ENCODE measurements at places on chromosomes 7 and 10. TPM values are rescaled to one million over a fixed set of nuclear protein-coding genes. Genes with fewer than 3 reads are reported as not detected.
A peak's percentile ranks its signal among the peaks of the same experiment; 100 is the strongest.

TMUB1 gene
- 143 TPM for total RNA-seq

GRCh38 chr10:97462309-97462708 is 16.3 kb downstream of the ZDHHC16 start:
- no peak for DNase-seq
- H3K36me3 ChIP-seq = peaks cover 90% of the 10 kb centered on the region
- no peaks in the 10 kb centered on the region for H3K27me3 ChIP-seq
- no peak overlapping the region for H3K27ac ChIP-seq
- no peaks in the 10 kb centered on the region for H3K4me1 ChIP-seq

DNA sequence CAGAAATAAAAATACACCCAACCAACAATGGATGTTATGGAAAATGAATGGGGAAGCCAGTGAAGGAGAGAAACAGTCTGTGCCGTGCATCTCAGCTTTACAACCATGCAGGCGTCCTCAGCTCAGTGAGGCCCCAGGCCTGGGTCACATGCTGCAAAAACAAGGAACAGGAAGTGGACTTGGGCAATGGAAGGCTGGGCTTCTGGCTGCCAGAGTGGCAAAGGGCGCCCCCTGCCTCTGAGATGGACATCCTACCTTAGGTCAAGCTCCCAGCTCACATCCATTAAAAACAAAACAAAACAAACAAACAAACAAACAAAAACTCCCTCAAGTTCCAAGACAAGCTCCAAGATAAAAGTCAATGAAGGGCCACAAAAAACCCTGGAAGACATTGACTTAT is 54.7 kb upstream of the AFAP1L2 start:
- no peak overlapping the region for H3K27ac ChIP-seq
- no peak overlapping the region for H3K4me3 ChIP-seq

DNA sequence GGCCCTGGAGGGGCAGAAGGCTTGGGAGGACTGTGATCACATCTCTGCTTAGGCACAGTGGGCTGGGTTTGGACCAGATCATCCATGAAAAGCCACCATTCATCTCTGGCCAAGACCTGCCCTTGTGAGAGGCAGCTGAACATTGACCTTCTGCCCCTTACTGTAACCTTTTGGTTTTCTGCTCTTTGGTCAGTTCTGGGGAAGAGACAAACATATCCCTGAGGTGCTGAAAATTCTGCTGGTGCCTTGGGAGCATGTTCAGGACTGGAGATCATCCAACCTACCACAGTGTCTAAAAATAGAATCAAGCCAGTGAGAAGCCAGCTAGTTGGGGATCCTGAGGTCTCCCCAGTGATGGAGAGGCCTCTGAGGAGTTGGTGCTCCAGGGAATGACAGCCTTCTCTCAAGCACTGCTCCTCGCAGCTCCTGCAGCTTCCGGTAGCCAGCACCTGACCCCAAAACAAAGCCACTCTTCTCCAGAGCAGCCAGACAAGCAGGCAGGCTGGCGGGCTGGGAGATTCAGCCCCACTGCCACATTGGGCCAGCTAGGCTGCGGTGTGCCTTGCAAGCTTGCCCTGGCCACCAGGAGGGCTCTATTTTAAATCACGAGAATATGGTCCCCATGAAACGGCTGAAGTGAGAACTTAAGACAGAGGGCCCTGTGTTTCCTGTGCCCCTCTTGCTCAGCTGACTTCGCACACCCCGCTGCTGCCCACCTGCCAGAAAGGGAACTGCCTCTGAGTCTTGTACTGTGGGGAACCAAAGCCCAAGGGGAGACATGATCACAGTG is 37.8 kb upstream of the UBE2H start:
- no peak overlapping the region for H3K27ac ChIP-seq
- H3K36me3 ChIP-seq = no peaks in the 10 kb centered on the region
- no peaks in the 10 kb centered on the region for H3K27me3 ChIP-seq
- no peak overlapping the region for H3K4me3 ChIP-seq
- peaks cover 6% of the 10 kb centered on the region for H3K4me1 ChIP-seq
- no peak for DNase-seq

- H3K4me3 ChIP-seq = no peak overlapping the region
- no peaks in the 10 kb centered on the region for H3K27me3 ChIP-seq
- H3K4me1 ChIP-seq = no peaks in the 10 kb centered on the region
- DNase-seq = no peak
Measured at GRCh38 chr10:120571266-120571665, 114.2 kb downstream of the PLPP4 start.

DNA sequence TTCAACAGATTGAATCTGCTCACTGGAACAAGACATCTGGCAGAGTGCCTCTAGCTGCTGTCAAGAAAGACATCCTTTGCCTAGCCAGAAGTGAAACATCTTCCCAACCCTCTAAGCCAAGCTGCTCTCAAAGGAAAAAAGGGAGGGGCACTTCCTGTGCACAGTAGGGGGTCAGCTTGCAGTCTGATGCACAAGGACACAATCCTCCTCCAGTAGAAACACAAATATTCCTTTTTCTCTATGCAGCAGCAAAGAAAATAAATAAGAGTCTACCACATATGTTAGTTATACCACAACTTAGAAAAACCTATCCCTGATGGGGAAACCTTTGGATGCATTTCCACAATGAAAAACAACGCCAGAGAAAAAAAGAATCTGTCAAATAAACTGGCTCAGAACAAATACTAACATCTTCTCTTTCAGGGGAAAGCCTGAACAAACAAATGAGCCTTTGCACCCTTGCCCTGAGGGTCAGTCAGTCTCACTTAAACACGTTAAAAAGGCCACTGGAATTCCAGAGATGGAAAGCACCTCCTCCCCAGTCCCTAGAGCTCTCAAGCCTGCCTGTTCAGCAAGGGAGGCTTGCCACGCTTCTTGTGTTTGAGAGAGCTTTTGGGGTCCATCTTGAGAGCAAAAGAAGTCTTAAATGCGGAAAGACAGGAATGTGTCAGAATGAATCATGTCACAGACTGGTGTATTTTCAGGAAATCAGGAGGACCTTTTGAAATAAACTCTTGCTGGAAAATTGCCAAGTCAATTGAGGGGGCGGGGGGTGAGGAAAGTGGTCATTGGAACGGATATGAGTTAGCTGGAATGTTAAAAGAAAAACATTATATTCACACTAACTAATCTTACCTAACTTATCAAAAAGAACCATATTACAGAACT is 7.5 kb downstream of the LAMB1 start:
- H3K27me3 ChIP-seq = no peaks in the 10 kb centered on the region
- no peak for DNase-seq
- H3K4me3 ChIP-seq = no peak overlapping the region
- peak overlapping the region; percentile 69 for H3K27ac ChIP-seq
- peaks cover 5% of the 10 kb centered on the region for H3K36me3 ChIP-seq

- H3K27me3 ChIP-seq = no peaks in the 10 kb centered on the region
- no peaks in the 10 kb centered on the region for H3K36me3 ChIP-seq
- H3K27ac ChIP-seq = no peak overlapping the region
- H3K4me3 ChIP-seq = no peak overlapping the region
- no peak for DNase-seq
Measured at GRCh38 chr10:27373566-27374160, 130.4 kb upstream of the RAB18 start.

DNA sequence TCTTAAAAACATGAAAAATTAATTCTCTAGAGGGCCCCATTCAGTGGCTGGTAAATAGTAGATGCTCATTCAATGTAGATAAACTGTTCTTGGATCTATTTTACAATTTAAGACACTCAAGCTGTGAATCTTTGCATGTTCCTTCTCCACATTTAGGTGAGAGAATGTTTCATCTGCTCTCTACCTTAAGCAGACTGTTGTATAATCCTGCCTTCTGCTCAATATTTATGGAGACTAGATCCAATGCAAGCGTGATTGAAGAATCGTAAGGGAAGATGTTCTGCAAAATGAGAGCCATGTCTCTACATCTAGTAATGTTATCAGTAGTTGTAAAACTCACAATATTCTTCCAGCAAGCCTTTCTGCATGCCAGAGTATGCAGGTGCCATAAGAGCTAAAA is 115.0 kb upstream of the TEX47 start:
- no peaks in the 10 kb centered on the region for H3K27me3 ChIP-seq
- no peak overlapping the region for H3K4me3 ChIP-seq
- H3K4me1 ChIP-seq = no peaks in the 10 kb centered on the region

COL17A1 gene
- 0.64 TPM for total RNA-seq

- no peaks in the 10 kb centered on the region for H3K36me3 ChIP-seq
- no peak overlapping the region for H3K4me3 ChIP-seq
- H3K27ac ChIP-seq = no peak overlapping the region
- peak; percentile 61 for DNase-seq
- no peaks in the 10 kb centered on the region for H3K27me3 ChIP-seq
Measured at GRCh38 chr7:44284216-44284615, 41.2 kb downstream of the CAMK2B start.

AS3MT gene
- total RNA-seq = 1.4 TPM

DNA sequence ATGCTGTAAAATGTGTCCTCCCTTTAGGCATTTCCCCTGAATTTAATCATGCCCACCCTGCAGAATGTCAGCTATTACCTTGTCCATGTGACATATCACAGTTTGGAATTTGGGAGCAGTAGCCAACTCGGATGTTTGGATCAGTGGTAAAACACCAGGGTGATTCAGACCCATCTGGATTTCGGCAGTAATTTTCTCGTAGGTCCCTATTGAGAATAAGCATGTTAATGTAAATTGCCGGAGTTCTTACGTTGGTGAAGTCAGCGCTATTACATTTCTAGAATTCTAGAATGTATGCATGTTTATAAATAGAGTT is 44.1 kb downstream of the HGF start:
- H3K27ac ChIP-seq = no peak overlapping the region
- no peak overlapping the region for H3K4me3 ChIP-seq
- H3K27me3 ChIP-seq = no peaks in the 10 kb centered on the region

HSPA12A gene
- 5.5 TPM for total RNA-seq

GRCh38 chr10:69495666-69496065 is 44.4 kb downstream of the TSPAN15 start:
- H3K36me3 ChIP-seq = no peaks in the 10 kb centered on the region
- peaks cover 5% of the 10 kb centered on the region for H3K4me1 ChIP-seq
- no peak overlapping the region for H3K27ac ChIP-seq
- H3K4me3 ChIP-seq = no peak overlapping the region

DNA sequence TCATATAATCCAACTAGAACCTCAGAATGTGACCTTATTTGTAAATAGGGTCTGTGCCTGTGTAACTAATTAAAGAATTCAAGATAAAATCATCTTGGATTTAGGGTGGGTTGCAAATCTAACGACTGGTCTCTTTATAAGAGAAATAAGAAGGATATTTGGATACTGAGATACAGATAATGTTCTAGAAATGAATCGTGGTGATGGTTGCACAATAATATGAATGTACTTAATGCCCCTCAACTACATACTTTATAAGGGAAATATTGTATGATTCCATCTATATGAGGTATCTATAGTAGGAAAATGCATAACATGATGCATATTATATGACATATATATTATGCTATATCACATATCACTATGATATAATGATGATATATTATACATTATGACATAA is 265.7 kb downstream of the SEMA3D start:
- no peak for DNase-seq
- no peaks in the 10 kb centered on the region for H3K27me3 ChIP-seq
- no peak overlapping the region for H3K27ac ChIP-seq
- H3K4me3 ChIP-seq = no peak overlapping the region
- H3K4me1 ChIP-seq = peaks cover 2% of the 10 kb centered on the region
- no peaks in the 10 kb centered on the region for H3K36me3 ChIP-seq

DNA sequence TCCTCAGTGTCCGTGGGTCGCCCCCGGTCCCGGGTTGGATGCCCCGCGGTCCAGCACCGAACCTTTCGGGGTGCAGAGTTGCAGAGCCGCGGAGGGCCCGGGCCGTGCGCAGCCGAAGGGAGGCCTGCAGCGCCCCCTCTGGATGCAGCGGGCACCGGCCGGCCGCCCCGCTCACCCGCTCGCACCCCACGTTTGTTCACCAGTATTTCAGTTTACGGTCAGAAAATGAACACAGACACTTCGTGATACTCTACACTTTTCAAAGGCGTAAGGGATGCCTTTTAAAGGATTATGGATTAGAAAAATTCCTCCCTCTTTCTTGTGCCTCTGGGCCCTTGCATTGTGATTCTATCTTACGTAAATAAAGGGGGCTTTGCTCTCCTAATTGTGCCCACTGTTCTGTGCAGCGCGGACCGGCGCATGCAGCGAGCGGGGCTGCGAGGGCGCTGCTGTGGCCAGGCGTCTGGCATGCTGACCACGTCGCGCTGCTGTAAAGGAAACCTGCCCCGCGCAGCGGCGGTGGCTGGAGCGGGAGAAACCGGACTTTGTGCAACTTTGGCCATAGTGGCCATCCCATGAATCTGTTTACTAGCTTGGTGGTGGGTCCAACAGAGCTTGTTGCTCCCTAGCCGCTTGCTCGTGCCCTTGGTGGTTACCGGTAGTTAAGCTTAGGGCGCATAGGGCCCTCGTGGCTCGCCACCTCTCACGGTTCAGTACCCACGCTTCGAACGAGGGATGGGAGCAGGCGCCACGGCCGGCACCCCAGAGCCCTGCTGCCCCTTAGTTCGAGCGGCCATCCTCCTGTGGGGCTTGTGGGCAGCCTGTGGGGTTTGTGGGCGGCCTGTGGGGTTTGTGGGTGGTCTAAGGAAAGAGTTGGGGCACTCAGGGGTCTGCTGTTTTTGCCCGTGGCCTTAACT is 739 bp upstream of the MEST start:
- H3K36me3 ChIP-seq = no peaks in the 10 kb centered on the region
- DNase-seq = no peak
- H3K4me3 ChIP-seq = peak overlapping the region; percentile 52
- no peaks in the 10 kb centered on the region for H3K27me3 ChIP-seq
- H3K4me1 ChIP-seq = no peaks in the 10 kb centered on the region

GRCh38 chr7:30470771-30471170 is 7.8 kb downstream of the NOD1 start:
- peak overlapping the region; percentile 53 for H3K27ac ChIP-seq
- H3K4me1 ChIP-seq = peaks cover 53% of the 10 kb centered on the region
- no peaks in the 10 kb centered on the region for H3K36me3 ChIP-seq
- no peaks in the 10 kb centered on the region for H3K27me3 ChIP-seq

WDFY4 gene
- 33.8 TPM for total RNA-seq

MCM7 gene
- total RNA-seq = 52.2 TPM

Data from ascending aorta (tissue), 2 donors.